Kidney glomerular epithelial cell (primary cell): ENCODE measurements at places on chromosomes 3 and 15.
A peak's percentile ranks its signal among the peaks of the same experiment; 100 is the strongest.

DNA sequence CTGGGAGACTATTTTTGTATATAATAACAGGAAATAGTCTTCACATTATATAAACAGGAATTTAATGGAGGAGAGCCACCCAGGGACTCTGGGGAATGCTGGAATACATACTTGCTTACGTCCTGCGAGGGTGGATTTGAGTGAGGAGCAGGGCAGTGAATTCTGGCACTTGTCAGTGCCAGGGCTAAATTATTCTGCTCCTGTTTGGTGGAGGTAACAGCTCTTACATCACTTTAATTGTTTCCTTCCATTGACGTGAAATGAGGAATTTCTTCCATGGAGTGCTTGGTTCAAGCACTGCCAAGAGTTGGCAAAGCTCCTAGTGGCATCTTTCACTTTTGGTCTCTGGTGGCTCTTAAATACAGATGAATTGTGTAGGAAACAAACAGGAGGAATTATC is 94.1 kb upstream of the GOLGA8J start:
- no peak for DNase-seq

GRCh38 chr3:190058521-190059241 is 62.0 kb downstream of the P3H2 start:
- DNase-seq: peak; percentile 75

- no peak for DNase-seq
Measured at GRCh38 chr15:36947035-36947719, 153.2 kb downstream of the MEIS2 start.

DNA sequence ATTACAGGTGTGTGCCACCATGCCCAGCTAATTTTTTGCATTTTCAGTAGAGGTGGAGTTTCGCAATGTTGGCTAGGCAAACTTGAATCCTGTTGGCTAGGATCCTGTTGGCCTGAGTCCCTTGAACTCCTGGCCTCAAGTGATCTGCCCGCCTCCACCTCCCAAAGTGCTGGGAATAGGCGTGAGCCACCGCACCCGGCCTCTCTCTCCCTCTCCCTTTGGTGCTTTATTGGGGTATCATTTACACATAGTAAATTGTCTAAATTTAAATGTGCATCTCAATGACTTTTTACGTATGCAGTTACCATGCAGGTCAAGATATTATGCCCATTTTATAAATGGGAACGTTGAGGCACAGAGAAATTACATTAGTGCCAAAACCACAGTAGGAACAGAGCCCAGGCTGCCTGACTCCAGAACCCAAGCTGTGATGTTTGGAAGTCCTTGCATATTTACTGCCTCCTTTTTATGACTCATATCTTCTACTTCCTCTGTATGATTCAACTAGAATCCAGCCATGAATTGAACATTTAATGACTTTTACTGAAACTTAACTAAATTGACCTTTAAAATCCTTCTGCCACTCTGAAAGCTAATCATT is 34.0 kb upstream of the RPP14 start:
- DNase-seq: peak; percentile 65

- peak; percentile 40 for DNase-seq
Measured at GRCh38 chr3:172142051-172142863, 102.9 kb downstream of the FNDC3B start.

- no peak for DNase-seq
Measured at GRCh38 chr3:147305533-147306250, 100.7 kb downstream of the ZIC4 start.

GRCh38 chr3:135487261-135487660 is 478.3 kb upstream of the PPP2R3A start:
- no peak for DNase-seq

DNA sequence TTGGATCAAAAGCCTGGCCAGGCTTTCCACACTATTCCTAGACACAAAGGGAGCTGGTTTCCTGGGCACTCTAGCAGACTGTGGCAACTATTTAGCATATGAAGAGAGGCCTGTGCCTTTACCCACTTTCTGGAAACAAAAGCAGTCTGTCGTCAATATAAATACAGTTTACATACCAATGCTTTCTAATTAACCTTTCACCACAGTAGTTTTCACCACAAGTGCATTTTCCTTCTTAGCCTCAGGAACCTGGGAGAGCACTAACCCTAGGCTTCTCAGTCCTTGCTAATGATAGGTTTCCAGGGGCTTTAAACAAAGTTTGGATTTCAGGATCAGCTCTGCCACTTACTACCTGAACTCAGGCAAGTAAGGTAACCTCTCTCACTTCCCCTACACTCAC is 499.1 kb downstream of the MAGI1 start:
- no peak for DNase-seq

DNA sequence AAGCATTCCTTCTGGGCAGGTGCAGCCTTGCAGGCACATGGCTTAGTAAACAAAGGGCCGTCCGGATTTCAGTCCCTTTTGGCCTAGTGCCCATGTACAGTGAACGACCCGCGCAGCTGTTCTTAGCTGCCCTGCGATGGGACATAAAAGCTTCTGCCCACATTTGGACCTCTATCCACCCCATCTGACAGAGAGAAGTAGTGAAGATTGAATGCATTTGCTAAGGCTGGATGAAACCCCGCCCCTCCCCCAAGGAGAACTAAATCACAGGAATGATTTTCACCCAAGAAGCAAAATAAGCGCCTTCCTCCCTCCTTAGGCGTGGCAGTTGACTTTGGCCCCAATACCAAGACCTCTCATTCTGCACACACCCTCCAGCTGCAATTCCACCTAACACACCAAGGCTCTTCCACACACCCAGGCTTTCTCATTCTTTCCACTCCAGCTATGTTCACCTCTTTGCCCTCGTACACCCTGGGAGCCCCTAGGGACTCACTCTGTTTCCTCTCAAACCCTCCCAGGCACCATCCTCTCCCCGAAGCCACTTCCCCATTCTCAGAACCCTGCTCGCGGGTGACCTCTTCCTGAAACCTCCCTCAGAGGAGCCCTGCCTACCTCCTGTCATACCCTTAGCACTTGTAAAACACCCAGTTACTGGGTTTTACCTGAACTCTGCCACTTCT is 14.1 kb upstream of the HRH1 start:
- peak; percentile 22 for DNase-seq

GRCh38 chr15:67196672-67197363 is 57.6 kb downstream of the AAGAB start:
- peak; percentile 37 for DNase-seq

DNA sequence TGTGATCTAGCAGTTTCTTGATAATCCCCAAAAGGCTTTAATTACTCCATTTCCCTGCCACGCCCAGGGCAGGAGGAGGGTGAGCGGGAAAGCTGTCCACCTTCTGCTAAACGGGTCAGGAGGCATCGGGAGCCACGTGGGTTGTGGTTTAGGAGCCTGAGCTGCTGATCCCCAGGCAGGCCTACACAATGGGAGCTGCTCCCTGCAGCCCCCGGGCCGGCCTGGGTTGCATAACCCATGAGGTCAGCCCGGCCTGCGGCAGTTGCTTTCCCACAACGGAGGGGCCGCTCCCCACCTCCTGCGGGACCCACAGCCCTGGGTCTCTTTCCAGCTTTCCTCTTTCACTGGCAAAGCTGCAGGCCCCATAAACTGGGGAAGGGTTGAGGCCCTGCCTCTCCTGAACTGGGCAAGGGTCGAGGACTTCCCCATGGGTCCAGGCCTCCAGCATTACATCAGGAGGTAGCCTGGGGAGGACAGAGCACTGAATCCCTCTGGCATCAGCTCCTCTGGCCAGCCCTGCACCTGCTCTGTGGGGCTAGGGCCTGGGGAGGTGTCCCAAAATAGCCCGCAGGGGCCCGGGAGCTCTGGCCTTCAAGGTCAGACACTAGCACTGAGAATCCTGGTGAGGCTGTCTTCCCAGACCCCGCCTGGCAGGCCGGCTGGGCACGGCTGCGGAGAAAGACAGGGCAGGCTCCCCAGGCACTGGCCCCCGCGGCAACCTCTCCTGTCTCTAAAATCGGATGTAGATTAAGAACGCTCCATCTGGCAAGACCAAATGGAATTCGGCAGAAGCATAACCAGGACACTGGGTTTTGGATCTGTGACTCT is 47.3 kb downstream of the ZDHHC19 start:
- DNase-seq: no peak

- peak; percentile 79 for DNase-seq
Measured at GRCh38 chr3:111739311-111739911, 119.7 kb upstream of the PHLDB2 start.

DNA sequence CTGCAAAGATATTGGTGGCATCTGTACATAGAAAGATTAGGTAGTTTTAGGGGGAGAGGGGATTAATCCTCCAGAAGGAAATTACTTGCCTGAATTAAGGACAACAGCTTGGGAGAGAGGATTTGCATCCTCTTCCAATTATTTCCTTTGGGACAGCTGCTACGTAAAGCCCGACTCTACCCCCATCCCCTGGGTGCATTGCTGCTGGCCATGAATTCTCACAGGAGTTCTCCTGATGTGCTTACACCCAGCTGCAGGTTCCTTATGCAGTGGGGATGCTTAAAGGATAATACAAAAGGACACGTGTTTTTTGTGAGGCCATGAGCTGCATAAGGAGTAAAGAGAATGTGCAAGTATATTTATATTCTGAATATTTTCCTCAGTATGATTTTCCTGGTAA is 132.3 kb downstream of the VPS8 start:
- no peak for DNase-seq

DNA sequence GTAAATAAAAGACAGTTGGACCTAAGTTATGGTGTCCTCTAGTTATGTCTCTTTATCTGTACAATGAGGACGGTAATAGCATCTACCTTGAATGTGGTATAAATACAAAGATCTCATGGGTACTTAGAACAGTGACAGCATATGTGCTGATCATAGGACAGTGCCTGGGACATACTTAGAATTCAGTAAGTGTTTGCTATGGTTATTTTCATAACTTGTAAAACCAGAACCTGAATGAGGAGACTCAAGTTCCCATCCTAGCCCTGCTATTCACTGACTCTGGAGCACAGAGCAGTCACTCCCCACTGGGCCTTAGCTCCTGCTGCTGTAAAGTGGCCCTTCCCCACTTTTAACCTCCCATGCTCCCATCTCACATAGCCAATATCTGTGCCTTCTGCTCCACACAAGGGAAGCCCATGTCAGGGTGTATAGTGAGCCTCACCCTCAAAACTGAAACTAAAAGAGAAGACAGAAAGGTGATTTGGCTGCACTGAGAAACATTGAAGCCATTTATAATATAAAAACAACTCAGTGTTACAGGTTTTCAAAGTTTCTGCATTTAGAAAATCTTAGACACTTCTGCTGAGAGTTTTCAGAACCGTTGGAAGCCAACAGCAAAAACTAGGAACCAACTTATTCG is 225.4 kb upstream of the UBE2E2 start:
- no peak for DNase-seq

- no peak for DNase-seq
Measured at GRCh38 chr3:120349855-120350125, 636 bp upstream of the LRRC58 start.

DNA sequence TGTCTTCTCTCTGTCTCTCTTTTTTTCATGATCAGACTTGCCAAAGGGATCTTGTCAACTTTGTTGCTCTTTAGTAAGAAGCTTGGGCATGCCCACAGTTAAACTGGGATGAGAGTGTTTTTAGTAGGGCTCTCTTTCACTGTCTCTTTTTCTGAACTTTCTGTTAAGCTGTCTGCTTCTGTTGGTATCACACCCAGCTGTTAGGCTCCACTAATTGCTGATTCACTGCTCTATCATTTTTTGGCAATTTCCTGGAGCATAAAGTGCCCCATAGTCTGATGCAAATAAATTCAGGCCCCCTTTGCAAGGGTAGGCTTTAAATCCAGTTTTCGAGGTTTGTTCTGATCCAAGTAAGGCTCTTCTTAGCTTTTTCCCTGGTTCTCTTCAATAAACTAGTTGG is 360.4 kb upstream of the ADAMTS9 start:
- no peak for DNase-seq

GRCh38 chr15:65762914-65763787 is 28.9 kb downstream of the DENND4A start:
- DNase-seq: no peak

DNA sequence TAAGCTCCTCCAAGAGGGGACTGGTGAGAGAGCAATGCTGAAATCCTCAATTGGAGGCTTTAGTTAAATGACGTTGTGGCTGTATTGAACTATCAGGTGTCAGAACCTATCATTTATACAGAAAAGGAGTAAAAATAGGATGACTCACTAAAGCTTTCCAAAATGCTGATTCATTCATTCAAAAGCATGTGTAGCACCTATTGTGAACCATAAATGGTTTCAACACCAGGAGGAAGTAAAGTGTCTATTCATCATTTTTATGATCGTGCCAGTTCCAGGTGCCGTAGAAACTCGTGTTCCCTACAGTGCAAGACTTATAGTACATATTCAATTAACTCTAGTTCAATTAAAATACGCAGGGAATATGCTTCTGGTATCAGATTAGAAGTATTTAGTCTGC is 66.5 kb upstream of the ARRDC4 start:
- no peak for DNase-seq

- DNase-seq: peak; percentile 93
Measured at GRCh38 chr15:82749951-82750830, 40.5 kb upstream of the AP3B2 start.

DNA sequence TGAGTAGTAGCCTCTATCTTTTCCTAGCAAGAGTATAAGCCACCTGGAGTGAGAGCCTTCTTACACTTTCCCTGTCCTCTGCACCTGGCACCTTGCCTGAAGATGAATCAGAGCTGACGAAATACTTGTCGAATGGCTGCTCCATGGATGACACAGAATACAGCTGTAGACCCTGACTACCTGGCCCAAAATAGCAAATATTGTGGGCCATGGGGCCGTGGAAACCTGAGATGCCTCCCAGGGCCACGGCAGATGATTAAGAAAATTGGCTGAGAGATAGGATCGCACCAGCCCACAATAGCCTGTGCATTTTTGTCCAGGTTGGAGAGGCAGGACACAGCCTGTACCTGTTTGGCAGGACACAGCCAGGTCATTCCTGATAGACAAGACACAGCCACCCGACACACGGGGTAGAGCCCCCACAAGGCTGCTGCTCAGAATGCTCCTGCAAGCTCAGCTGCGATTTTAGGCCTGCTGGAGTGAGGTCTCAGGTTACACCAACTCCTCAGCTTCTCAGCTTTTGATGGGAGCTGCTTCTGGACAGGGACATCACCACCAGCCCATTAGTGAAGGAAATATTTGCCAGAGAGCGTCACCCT is 22.9 kb upstream of the TPM1 start:
- DNase-seq: peak; percentile 87

GRCh38 chr15:75822685-75823278 is 20.5 kb upstream of the UBE2Q2 start:
- no peak for DNase-seq

DNA sequence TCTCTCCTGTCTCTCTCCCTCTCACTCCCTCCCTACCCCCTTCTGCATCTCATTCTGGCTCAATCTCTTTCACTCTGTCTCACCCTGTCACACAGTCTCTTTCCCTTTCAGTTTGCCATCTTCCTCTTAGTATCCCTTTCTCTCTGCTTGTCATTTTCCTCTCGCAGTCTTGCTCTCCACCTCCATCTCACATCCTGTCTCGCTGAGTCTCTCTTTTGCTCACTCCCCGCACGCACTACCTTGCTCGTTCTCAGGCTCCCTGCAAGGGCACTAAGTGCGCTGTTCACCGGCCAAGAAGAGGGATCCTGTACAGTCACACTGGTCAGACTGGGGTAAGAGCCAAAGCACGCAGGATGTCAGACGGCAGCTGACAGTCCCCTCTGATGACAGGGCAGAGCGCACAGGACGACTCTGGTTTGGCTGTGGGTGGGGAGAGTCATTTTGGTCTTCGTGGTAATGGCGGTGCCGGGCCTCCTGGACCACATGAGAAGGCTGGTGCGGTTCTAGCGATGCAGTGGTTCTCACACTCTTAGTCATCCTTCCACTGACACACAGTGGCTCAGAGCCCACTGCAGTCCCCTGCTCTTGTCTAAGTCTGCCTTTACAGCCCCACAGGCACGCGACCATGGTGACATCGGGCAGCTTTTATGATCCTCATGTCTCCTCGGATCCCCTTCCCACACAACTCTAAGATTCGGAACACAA is 356.8 kb downstream of the FOXP1 start:
- no peak for DNase-seq
